ENCODE measurements at places on chromosomes 16 and 17.
A peak's percentile ranks its signal among the peaks of the same experiment; 100 is the strongest.

DNA sequence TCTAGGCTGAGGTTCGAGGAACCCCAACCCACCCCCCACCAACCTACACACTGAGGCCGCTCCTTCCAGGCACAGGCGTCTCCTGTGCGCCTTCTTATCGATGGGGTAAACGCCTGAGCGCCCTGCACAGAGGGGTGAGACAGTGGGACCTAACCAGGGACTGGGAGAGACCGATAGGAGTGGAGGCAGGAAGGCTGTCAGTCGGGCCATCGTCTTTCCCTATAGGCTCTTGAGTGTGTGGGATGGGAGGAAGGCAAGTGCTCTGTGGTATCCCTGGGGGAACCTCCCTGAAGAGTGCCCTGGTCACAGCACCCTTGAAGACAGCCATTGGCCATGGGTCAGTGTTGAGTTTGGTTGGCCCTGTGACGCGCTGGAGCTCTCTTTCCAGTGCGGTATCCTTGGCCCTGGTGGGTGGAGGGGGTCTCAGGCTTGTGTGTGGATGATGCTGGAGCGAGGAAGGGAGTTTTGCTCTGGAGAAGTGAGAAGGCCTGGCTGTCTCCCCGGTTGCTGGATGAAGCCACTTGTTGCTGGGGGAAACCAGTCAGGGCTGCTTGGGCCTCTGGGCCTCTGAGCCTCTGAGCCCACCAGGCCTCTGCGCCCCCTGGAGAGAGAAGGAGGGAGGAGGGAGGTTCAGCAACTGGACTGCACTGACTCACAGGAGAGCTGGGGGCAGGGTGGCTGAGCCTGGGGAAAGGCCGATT is 1.7 kb downstream of the GPRC5C start:
- DNase-seq, result no peak

DNA sequence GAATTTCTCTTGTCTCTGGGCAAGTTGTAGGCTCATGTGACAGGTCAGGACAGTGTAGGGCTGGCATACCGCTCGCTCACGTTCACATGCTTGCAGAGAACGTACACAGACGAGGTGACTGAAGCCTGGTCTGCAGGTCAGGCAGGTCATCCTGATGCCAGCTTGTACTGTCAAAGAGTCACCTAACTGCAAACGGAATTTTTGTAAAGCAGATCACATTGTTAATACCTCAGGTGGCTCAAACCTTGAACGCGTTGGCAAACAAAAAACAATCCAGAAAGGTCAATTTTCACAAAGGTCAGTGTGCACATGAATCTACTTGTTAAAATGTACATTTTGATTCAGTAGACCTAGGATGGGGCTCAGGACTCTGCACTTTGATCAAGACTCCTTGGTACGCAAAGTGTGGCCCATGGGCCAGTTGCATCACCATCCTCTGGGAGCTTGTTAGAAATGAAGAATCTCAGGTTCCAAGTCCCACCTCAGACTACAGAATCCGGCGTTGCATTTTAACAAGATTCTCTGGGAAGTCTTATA is 28.6 kb downstream of the ANKRD40 start:
- no peak for DNase-seq

GRCh38 chr17:77558846-77559626 is 399.5 kb upstream of the TNRC6C start:
- DNase-seq, result no peak

GRCh38 chr16:85555719-85556455 is 57.2 kb upstream of the GSE1 start:
- DNase-seq, result no peak

DNA sequence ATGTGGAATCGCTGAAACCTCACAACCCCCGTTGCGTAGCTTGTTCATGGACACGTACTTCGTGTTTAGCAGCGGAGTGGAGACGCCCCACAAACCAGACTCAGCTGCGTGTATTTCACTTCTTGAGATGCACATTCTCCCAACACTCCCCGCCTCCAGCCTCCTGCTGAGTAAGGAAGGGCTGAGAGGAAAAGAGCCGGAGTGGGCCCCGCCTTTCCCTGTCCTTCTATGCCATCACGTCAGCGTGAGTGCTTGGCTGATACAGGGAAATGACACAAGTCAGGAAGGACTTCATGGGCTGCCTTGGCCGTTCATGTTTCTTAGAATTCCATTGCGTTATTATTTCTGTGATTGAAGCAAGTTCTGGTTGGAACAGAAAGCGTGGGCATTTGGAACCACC is 68.6 kb upstream of the CBX4 start:
- no peak for DNase-seq

DNA sequence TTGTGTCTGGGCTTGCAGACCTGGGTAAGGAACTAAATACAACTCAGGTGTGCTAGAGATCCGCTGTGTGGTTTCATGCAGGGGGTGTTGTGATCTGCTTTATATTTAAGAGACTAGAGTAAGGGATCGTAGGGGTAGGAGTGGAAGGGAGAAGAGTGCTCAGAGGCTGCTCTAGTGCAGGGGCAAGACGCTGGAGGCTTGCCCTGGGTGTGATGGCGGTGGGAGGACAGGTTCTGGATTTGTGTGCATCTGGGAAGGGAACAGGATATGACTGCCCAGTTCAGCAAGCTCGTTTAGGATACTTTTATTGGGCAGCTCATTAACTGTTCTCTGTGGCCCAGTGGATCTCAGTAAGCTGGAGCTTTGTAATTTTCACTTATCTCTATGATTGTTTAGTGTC is 47.6 kb downstream of the RPTOR start:
- no peak for DNase-seq

- no peak for DNase-seq
Measured at GRCh38 chr17:15657868-15658267, 26.2 kb downstream of the TRIM16 start.

- no peak for DNase-seq
Measured at GRCh38 chr17:64938925-64939474, 19.7 kb upstream of the LRRC37A3 start.

- DNase-seq, result peak; percentile 86
Measured at GRCh38 chr16:71461686-71462648, at the start of gene ZNF23. Gene ZNF23, minus strand, starts transcription at chr16:71462247. Its CDS starts 5,451 bp downstream, at chr16:71456796.

- no peak for DNase-seq
Measured at GRCh38 chr17:11296994-11297393, 56.0 kb downstream of the SHISA6 start.

Data from CD4-positive, alpha-beta T cell (primary cell).